Omental fat pad (tissue), 4 donors: ENCODE measurements at places on chromosomes 3 and 15.

- DNase-seq, result no peak
Measured at GRCh38 chr15:43250785-43251184, 15.9 kb downstream of the TGM5 start.

DNA sequence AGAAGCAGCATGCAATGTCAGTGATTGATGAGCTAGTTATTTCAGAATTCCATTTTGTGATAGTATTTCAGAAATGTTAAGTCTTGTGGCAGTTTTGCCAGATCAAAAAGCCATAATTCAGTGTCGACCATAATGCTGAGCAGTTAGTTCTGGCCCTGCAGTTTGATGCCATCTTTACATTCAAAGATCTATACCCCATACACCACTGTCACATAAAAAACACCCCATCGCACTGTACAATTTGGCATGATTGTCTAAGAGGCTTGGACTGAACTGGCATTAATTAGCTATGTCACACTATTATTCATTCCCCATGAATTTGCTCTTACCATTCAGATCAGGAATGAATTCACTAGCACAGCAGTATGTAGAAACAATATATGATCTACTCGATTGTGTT is 127.7 kb upstream of the EPHA3 start:
- DNase-seq, result no peak

DNA sequence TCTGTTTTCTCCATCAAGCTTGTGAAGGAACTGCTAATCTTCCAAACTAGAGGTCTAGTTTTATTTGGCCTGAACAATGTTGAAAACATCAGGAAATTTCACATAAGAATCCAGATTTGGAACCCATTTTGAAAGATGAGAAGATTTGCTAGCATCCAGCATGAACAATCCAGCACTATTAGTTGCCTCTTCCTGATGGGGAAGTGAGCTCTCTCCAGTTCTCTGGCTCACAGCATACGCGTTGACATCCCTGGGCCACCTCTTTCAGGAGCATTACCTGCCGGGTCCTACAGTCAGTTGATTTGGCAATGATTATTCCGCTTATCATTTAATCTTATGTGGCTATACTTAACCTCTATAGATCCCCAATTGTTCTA is 10.9 kb downstream of the GPR87 start:
- no peak for DNase-seq

DNA sequence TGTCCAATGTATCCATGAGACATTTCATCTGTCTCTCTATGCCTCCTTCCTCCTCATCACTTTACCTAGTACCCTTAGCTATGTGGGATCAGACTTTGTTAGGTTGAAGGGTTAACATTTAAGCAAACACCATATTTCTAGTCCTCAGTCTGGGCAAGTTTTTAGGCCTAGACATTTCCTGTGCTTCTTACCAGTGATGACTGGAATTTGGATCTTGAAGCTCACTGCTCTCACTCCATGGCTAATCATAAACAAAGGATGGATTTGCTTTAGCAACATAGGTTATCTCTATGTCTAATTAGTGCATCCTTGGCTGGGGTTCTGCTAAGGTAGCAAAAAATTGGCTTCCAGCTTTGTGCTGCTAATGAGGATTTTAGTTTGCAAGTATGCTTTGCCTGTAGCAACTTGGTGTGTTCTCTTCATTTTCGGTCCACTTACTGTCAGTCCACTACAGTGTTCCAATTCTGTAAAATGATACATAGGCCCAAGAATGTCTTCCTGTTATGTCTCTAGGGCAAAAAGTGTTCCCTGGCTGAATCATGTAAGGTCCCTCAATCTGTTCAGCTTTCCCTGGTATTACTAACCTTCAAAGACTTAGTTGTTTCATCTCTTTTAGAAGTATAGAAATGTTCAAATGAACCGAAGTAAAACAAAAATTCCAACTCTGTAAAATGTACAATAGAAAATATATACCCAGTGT is 615.4 kb downstream of the CADM2 start:
- DNase-seq, result no peak

DNA sequence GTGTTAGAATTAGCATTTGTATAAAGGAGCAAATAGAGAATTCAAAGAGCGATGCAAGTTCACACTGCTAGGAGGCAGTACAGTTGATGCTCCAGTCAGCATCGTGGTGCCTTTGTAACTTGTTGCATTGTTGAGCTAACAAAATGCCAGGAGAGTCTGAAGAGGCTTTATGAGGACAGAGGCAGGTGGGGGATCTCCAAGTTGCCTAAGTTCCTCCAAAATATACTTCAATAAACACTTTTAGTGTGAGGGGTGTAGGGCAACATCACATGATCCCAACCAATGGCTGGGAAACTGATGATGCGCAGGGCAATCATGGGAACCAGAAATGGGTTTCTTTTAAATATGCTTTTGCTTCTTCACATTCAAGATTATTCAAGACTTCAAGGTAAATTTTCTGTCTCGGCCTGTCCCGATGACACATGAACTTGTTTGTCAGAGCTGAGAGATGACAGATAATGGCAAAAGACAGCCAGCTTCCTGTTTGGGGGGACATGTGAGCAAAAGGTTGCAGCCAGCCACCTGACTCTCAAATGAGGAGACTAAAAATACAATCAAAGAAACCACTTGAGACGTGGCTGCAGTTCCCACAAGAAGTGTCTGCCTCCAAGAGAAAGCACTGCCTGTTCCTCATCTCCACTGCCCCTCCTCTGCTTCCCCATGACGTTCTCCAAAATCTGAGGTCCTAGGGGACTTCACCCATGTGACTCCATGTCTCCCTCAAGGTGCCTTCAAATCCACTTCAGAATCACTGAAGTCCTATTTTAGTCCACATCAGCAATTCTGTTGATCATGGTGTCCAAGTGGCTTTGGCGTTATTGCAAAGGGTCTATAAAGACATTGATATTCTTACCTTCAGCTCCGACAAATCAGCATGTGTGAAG is 39.3 kb downstream of the KLHL6 start:
- DNase-seq, result no peak

DNA sequence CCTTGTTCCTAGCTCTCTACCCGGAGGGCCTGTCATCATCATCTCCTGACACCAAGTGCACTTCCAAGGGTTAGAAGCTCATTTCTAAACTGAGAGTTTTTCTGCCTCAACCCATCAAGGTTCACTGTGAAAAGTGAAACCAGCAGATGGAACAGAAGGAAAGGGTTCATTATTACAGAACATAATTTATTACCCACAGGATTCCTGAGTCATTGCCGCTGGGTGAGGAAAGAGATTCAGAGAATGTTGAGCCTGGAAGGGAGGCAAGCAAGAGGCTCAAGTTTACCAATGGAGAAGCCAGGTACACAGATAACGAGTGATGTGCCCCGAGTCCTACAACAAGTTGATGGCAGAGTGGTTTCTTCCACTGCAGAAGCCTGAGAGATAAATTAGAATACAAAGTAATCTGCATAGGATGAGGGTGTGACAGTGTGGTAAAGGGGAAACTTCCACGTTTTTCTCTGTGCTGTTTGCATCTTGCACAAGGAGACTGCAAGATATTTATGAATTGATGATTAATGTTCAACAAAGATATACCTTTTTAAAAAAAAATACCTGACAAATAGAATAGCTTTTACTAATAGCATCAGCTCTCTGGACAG is 80.5 kb upstream of the SETMAR start:
- no peak for DNase-seq

DNA sequence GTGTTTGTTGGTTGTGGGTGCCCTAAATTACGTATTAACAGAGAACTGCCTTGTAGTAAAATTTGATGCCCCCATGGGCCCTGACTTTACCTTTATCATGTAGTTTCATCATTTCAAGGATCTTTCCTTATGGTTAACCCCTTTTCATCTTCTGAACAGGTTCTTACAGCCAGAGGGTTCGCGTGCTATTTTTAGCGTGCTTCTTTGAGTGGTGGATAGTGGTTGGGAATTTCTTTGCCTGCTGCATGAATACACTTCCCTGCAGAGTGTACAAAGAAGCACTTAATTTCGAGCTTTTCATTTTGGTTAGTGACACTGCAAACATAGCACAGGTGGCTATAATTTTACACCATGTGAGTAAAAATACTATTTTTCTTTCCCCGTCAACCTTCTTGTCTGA is 231.8 kb downstream of the ROBO2 start:
- DNase-seq, result no peak

DNA sequence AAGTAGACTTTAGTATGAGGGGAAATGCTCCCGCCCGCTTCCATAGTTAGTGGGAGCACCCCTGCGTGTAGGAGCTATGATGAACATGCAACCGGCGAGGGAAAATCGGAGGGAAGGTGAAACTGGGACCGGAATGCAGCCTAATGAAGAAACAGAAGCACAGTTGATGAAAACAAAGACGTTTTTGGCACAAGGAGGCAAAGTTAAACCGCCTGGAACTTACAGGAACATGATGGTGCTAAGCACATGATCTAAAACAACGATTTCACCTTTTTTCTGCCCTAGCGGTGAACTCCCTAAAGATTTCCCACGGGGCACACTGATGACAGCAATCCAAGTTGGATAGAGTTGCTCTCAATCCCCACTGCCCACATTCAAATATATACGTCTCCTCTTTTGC is 49.4 kb upstream of the SPATA12 start:
- DNase-seq, result no peak

GRCh38 chr3:183896184-183896583 is 11.5 kb upstream of the PARL start:
- no peak for DNase-seq

DNA sequence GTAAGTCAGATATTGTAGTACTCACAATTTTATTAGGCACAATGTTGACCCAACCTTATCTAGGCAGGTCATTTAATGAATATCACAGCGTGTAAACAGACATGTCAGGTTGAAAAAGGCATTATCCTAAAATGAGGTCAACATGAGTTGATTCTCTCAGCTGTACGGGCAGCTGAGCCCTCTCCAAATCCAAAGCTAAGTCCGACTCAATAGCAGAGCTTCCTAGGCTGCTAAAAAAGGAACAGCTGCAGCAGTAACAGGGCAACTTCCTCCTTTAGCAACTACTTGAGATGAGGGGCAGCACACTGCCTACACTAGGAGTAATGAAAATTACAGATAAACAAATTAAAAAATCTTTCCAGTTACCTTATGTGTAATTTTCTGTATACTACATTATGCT is 189.2 kb downstream of the CADM2 start:
- DNase-seq, result no peak

GRCh38 chr3:133937061-133937686 is 41.5 kb upstream of the RAB6B start:
- DNase-seq, result no peak

- no peak for DNase-seq
Measured at GRCh38 chr15:99486371-99487336, 79.1 kb upstream of the MEF2A start.

DNA sequence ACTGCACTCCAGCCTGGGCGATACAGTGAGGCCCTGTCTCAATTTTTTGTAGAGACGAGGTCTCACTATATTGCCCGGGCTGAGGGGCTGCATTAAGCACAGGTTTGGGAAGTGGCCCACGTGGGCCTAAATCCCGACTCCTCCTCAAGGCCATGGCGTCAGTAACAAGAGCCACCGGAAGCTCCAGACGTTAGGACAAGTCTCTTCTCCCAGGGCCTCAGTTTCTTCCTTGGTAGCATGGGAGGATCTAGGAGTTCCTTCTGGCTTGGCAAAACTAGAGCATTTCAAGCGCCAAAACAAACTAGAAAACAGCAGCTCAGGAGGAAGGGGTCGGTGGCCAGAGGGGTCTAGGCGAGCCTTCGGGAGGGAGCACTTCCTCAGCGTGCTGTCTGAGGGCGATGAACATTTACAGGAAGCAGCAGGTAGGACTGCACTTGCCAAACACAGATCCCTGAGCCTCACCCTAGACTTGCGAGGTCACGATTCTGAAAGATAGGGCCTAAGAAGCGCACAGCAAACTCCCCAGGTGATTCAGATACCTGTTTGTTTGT is 536 bp downstream of the SNAPC5 start:
- no peak for DNase-seq

DNA sequence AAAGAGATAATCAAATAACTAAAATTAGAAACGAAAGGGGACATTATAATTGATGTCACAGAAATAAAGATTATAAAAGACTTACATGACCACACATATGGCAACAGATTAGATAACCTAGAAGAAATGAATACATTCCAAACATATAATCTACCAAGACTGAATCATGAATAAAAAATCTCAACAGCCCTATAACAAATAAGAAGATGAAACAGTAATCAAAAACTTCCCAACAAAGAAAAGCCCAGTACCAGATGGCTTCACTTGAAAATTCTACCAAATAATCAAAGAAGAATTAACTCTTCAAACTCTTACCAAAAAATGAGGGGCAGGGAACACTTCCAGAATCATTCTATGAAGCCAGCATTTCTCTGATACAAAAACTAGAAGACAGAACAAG is 11.8 kb downstream of the TOP2B start:
- DNase-seq, result no peak

GRCh38 chr3:136311968-136312367 is 61.8 kb downstream of the PCCB start:
- DNase-seq, result no peak

DNA sequence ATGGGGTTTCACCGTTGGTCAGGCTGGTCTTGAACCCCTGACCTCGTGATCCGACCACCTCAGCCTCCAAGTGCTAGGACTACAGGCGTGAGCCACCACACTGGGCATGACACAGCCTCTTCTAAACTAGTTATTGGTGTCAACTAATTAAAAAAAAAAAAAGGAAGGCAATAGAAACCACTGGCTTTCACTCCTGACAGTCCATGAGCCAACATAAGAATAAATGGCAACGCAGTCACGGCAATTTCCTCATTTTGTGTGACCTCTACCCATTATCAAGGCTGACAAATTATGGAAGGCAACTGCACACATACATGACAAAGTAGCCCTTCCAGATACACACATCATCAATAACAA is 5.9 kb downstream of the ARHGEF3 start:
- DNase-seq, result no peak

- no peak for DNase-seq
Measured at GRCh38 chr3:133820889-133821675, 15.5 kb downstream of the SRPRB start.

DNA sequence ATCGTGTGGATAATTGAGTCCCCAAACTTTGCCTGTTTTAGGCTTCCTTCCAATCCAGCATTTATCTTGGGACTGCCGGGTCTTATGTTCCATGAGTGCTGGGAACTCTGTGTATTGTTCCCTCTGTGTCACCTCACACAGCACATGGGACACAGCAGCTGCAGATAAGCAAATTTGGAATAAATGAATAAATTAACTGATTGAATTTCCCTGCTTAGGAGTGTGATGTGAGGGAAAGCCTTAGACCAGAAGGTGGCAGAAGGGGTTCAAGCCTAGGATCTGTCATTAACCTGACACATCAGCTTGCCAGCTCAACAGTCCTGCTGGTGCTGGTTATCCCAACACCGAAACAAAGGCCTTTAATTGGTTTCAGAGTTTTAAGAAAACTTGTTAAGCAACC is 114.3 kb downstream of the OXSM start:
- no peak for DNase-seq

- no peak for DNase-seq
Measured at GRCh38 chr3:159852821-159853505, 135.7 kb upstream of the IL12A start.

GRCh38 chr3:61894988-61895935 is 333.9 kb downstream of the PTPRG start:
- DNase-seq, result peak; percentile 80

DNA sequence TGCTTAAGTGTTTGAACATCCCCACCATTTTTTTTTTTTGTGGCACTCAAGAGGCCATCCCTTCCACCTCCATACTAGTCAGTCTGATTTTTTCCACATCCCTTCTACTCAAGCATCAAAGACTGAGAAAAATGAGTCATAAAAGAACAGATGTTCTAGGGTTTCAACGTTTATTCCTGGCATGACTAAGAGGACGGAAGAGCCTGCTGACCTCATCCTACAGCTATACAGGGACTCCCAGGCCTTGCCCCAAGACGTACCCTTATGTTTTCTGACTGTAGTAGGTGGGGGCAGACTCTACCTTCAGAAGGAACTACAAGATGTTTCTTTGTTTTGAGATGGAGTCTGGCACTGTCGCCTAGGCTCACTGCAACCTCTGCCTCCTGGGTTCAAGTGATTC is 3.3 kb upstream of the ITPKA start:
- DNase-seq, result no peak
